ENCODE measurements at places on chromosomes 13 and 19. TPM values are rescaled to one million over a fixed set of nuclear protein-coding genes. Genes with fewer than 3 reads are reported as not detected.

DNA sequence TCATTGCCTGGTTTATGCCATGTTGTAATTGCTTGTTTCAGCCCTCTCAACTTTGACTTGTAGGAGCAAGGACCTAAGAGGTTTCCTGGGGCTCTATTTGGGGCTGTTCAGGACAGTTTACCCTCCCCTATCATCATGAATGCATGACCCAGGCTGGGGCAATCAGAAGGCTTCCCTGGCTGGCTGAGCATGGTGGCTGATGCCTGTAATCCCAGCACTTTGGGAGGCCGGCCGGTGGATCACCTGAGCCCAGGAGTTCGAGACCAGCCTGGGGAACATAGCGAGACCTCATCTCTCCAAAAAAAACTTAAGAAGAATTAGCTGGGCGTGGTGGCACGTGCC is 6.1 kb upstream of the LSM4 start:
- no peak for DNase-seq

- no peak for DNase-seq
Observed at GRCh38 chr13:93862259-93862658, 617.2 kb downstream of the DCT start.

GRCh38 chr13:28297341-28297740 is 159.0 kb downstream of the PAN3 start:
- no peak for DNase-seq

- no peak for DNase-seq
Observed at GRCh38 chr13:90197722-90198121, 1149.8 kb upstream of the MIR17HG start.

DNA sequence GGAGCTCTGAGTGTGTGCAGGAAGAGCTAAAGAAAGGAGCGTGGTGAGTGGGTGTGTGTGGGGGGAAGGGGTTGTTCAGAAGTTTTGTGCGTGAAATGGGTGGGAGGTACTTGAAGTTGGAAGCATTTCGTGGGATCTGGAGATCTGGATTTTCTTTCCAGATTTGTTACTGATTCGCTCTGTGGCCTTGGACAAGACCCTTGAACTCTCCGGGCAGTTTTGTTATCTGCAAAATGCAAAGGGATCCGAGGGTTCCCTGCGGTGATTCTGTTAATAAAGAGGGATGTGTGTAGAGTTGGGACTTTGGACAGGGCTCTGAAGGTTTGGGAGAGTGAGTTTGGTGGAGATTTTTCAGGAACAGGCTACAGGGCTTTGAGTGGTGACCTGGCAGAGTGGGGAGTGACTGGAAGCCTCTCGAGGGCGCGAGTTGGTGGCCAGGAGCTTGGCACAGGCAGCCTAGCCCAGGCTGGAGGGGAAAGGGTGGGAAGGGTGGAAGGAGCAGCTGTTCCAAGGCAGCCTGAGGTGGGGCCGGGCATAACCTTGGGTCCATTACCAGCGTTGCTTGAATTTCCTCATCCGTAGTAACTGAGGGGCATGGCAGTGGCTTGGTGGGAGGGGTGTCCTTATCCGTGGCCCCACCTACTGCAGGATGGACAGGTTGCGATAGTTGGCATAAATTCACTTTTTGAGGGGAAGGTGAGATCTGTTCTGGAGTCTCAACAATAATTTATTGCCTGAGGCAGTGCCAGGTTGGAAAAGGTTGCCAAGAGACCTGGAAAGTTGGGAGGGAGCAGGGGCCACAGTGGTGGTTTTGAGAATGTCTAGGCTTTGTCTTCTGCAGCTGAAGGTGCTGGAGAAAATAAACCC is 2.1 kb downstream of the ACTN4 start:
- DNase-seq = no peak

- no peak for DNase-seq
Observed at GRCh38 chr19:18610245-18610555, 2.5 kb upstream of the TMEM59L start.

GRCh38 chr19:45747513-45747912 is 14.3 kb downstream of the MEIOSIN start:
- no peak for DNase-seq

- DNase-seq = no peak
Observed at GRCh38 chr13:106318941-106319411, 216.5 kb downstream of the EFNB2 start.

GRCh38 chr13:38606699-38607535 is 80.0 kb upstream of the FREM2 start:
- no peak for DNase-seq

GRCh38 chr19:33407140-33407551 is 33.6 kb downstream of the CEBPG start:
- DNase-seq = no peak

GRCh38 chr13:92966341-92966740 is 260.3 kb upstream of the GPC6 start:
- DNase-seq = no peak

DNA sequence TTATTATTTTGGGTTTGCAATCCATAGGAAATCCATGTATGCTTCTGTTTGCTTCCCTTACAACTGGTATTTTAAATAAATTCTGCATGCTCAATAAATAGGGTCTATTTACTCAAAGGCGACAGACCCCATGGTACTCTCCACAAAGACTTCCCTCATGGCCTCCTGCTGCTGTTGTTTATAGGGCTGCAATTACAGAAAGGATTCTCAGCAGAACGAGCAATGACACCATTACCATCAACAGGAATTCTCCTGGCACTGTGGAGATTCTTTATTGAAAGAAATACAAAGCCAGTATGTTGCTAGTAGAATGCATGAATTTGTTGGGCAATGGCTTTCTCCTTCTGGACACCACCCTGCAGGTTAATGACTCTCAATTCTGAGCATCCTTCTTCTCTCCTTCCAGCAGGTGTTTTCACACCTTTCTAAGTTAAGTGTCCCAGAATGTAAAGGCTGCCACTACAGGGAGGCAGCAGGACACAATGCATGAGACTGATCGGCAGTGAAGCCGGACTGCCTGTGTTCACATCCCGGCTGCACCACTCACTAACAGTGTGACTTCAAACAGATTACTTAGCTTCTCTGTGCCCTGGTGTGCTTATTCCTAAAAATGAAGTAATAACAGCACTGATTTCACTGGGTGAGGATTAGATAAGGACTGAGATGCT is 360.2 kb downstream of the DNAJC15 start:
- no peak for DNase-seq

Gene SMIM44
- not detected for total RNA-seq

Gene KATNAL1
- total RNA-seq = 6.1 TPM

Gene ZBTB7A
- total RNA-seq = 43.6 TPM
